ENCODE measurements at places on chromosomes 11 and 22. TPM values are rescaled to one million over a fixed set of nuclear protein-coding genes. Genes with fewer than 3 reads are reported as not detected.
A peak's percentile ranks its signal among the peaks of the same experiment; 100 is the strongest.

The RAC2 gene
- 783 TPM for polyA plus RNA-seq

The MYBPC3 gene
- polyA plus RNA-seq: not detected

The VSIG2 gene
- not detected for polyA plus RNA-seq

The CHORDC1 gene
- polyA plus RNA-seq: 19.7 TPM

The MPZL3 gene
- polyA plus RNA-seq: 1.5 TPM

The BIRC3 gene
- polyA plus RNA-seq: 181 TPM

The POU2AF2 gene
- not detected for polyA plus RNA-seq

- DNase-seq: no peak
- no peaks in the 10 kb centered on the region for H3K36me3 ChIP-seq
- peak overlapping the region; percentile 75 for H3K4me3 ChIP-seq
- H3K4me1 ChIP-seq: peaks cover 77% of the 10 kb centered on the region
Measured at GRCh38 chr22:41916745-41917358, 2.0 kb upstream of the SHISA8 start.

GRCh38 chr11:68326334-68327215 lies 14.2 kb downstream of the LRP5 start:
- H3K36me3 ChIP-seq: no peaks in the 10 kb centered on the region
- H3K4me1 ChIP-seq: peaks cover 33% of the 10 kb centered on the region
- H3K27me3 ChIP-seq: peaks cover 23% of the 10 kb centered on the region

DNA sequence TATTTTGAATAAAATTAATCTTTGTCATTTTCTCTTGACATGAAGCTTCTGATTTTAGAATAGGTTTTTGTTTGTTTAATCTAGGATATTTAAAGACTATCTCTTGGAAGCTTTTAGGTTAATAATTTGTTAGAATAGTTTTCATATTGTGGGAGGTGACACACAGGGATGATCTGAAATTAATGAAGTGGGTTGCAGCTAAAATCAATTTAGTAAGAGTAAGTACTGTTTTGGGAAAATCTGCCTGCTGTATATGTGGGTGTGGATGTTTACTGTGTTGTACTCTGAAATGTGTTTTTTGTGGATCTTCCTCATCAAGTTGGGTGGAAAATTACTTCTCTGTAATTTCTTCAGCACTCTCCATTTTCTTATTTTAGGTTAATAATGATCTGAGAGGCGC lies 67.3 kb downstream of the BID start:
- peak overlapping the region; percentile 65 for H3K4me3 ChIP-seq
- no peaks in the 10 kb centered on the region for H3K36me3 ChIP-seq
- peaks cover 10% of the 10 kb centered on the region for H3K4me1 ChIP-seq
- peak overlapping the region; percentile 70 for H3K27ac ChIP-seq

DNA sequence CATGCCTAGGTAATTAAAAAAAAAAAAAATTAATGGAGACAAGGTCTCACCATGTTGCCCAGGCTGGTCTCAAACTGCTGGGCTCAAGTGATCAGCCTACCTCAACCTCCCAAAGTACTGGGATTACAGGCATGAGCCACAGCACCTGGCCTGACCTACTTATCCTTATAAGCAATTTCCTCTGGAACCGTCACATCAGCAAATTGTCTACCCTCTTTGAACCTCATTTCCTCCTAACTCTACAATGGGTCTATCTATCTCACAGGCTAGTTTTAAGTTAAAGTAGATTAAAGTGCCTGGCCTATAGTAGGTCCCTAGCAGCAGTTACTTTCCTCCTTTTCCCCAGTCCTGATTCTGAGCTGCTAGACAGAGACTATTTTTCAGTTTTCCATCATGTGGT lies 43.5 kb downstream of the THAP12 start:
- H3K4me3 ChIP-seq: no peak overlapping the region
- DNase-seq: no peak
- H3K4me1 ChIP-seq: peaks cover 13% of the 10 kb centered on the region
- peaks cover 18% of the 10 kb centered on the region for H3K36me3 ChIP-seq
- H3K27ac ChIP-seq: no peak overlapping the region
- no peaks in the 10 kb centered on the region for H3K27me3 ChIP-seq

DNA sequence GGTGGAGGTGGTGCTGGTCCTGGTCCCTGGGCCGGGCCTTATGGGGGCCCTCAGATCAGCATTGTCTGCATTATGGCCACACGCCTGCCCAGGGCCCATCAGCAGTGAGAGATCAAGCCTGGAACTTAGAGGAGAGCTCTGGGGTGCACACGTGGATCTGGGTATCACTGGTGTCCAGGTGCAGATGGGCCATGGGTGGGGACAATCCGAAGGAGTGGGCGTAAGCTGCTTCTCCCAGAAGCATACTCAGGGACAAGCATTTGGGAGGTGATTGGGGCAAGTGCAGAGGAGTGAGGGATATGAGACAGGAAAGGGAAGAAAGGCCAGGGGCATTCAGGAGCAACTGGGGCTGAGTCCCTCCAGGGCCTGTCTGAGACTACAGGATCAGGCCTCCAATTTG lies 84.3 kb downstream of the CSNK2A3 start:
- no peak for DNase-seq
- peaks cover 10% of the 10 kb centered on the region for H3K27me3 ChIP-seq
- H3K36me3 ChIP-seq: no peaks in the 10 kb centered on the region
- no peaks in the 10 kb centered on the region for H3K4me1 ChIP-seq
- H3K27ac ChIP-seq: no peak overlapping the region

GRCh38 chr11:17547051-17547577 lies at the start of gene OTOG:
TSS of gene OTOG (plus strand) at chr11:17547259. CDS start at chr11:17547373, 114 bp downstream.
- DNase-seq: no peak
- peaks cover 51% of the 10 kb centered on the region for H3K27me3 ChIP-seq
- no peaks in the 10 kb centered on the region for H3K36me3 ChIP-seq

DNA sequence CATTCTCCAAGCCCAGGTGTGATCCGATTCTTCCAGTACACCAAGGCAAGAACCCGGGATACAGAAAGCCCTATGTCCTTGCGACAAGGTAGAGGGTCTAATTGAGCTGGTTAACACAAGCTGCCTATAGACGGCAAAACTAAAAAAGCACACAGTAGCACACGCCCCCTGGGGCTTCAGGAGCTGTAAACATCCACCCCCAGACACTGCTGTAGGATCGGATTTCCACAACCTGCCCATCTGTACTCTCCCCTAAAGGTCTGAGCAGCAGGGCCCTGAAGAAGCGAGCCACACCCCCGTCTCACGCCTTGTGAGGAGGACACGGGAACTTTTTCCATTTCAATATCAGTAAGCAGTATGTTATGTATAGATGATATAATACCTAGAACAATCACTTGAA lies 624.7 kb downstream of the BUD13 start:
- DNase-seq: no peak
- no peaks in the 10 kb centered on the region for H3K36me3 ChIP-seq
- peaks cover 8% of the 10 kb centered on the region for H3K27me3 ChIP-seq
- no peaks in the 10 kb centered on the region for H3K4me1 ChIP-seq
- no peak overlapping the region for H3K27ac ChIP-seq

DNA sequence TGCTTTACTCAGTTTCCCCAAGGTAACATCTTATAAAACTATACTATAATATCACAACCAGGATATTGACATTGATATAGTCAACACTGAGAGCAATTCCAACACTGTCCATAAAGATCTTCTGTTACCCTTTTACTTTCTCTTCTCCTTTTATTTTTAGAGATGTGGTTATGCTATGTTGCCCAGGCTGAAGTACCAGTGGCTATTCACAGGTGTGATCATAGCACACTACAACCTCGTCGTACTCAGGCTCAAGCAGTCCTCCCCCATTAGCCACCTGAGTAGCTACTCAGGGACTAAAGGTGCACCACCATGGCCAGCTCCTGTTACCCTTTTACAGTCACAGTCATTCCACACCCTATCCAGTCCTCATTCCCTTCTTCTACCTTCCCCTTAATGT lies 119.7 kb downstream of the CWF19L2 start:
- no peak overlapping the region for H3K4me3 ChIP-seq
- H3K36me3 ChIP-seq: peaks cover 10% of the 10 kb centered on the region
- peaks cover 23% of the 10 kb centered on the region for H3K4me1 ChIP-seq
- no peaks in the 10 kb centered on the region for H3K27me3 ChIP-seq
- peak overlapping the region; percentile 64 for H3K27ac ChIP-seq

- peak; percentile 83 for DNase-seq
- H3K4me1 ChIP-seq: peaks cover 52% of the 10 kb centered on the region
- H3K27ac ChIP-seq: no peak overlapping the region
- no peak overlapping the region for H3K4me3 ChIP-seq
Measured at GRCh38 chr11:57644748-57645688, 4.7 kb downstream of the YPEL4 start.

- no peak overlapping the region for H3K27ac ChIP-seq
- H3K27me3 ChIP-seq: no peaks in the 10 kb centered on the region
- peaks cover 4% of the 10 kb centered on the region for H3K4me1 ChIP-seq
- DNase-seq: peak; percentile 43
- peaks cover 14% of the 10 kb centered on the region for H3K36me3 ChIP-seq
- no peak overlapping the region for H3K4me3 ChIP-seq
Measured at GRCh38 chr11:90204832-90205646, 17.8 kb downstream of the CHORDC1 start.

- H3K36me3 ChIP-seq: no peaks in the 10 kb centered on the region
- no peak overlapping the region for H3K4me3 ChIP-seq
- no peak for DNase-seq
- peaks cover 4% of the 10 kb centered on the region for H3K27me3 ChIP-seq
- no peaks in the 10 kb centered on the region for H3K4me1 ChIP-seq
Measured at GRCh38 chr22:50138041-50138440, 32.5 kb upstream of the PANX2 start.

GRCh38 chr11:63488789-63489188 lies 2.2 kb downstream of the PLAAT5 start:
- H3K27me3 ChIP-seq: peaks cover 71% of the 10 kb centered on the region
- no peak overlapping the region for H3K27ac ChIP-seq
- no peak for DNase-seq
- no peak overlapping the region for H3K4me3 ChIP-seq

- DNase-seq: no peak
- H3K4me1 ChIP-seq: no peaks in the 10 kb centered on the region
- no peak overlapping the region for H3K4me3 ChIP-seq
- H3K27ac ChIP-seq: no peak overlapping the region
- H3K36me3 ChIP-seq: no peaks in the 10 kb centered on the region
Measured at GRCh38 chr22:23414727-23415489, 165.2 kb downstream of the IGLL1 start.

GRCh38 chr11:118277312-118277711 lies 13.2 kb upstream of the MPZL2 start:
- no peak overlapping the region for H3K27ac ChIP-seq
- no peak for DNase-seq
- peaks cover 37% of the 10 kb centered on the region for H3K27me3 ChIP-seq
- H3K36me3 ChIP-seq: no peaks in the 10 kb centered on the region
- peaks cover 11% of the 10 kb centered on the region for H3K4me1 ChIP-seq
- H3K4me3 ChIP-seq: no peak overlapping the region

DNA sequence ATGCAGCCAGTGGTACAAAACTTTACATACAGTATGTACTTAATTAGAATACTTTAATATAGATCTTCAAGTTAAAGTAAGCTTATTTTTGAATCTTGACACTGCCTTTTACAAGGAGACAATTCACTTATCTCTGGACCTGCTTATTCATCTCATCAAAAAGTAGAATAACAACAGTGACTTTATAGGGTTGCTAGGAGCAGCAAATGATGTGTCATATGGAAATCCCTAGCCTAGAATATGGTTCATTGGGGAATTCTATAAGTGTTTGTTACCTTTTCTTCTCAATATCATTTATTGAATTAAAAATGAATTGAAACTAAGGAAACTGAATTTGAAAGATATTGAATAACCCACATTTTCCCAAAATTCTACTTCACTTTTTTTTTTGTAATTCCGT lies 45.0 kb upstream of the FIBIN start:
- no peaks in the 10 kb centered on the region for H3K27me3 ChIP-seq
- no peak for DNase-seq
- no peaks in the 10 kb centered on the region for H3K36me3 ChIP-seq
- no peak overlapping the region for H3K27ac ChIP-seq
- no peak overlapping the region for H3K4me3 ChIP-seq

- peak overlapping the region; percentile 99 for H3K4me3 ChIP-seq
- peaks cover 4% of the 10 kb centered on the region for H3K36me3 ChIP-seq
- peak; percentile 67 for DNase-seq
- H3K27me3 ChIP-seq: no peaks in the 10 kb centered on the region
Measured at GRCh38 chr11:63985812-63986155, 454 bp upstream of the OTUB1 start.

DNA sequence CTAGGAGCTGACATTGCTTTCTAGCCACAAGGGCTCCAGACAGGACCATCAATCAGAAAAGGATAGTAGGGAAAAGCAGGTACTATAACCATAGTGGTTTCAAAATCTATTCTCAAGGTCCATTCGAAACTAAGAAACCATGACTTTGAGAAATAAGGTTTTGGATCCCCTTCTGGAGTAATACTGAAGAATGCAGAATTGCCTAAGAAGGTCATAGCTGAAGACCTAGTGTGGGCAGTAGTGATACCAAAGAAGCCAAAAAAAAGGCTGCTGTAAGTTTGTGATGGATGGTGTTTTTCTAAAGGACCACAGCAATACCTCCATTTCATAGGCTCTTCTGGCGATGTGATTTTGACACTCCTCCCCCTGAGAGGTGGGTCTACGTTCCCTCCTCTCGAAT lies 163.1 kb downstream of the MAML2 start:
- peak overlapping the region; percentile 50 for H3K27ac ChIP-seq
- no peaks in the 10 kb centered on the region for H3K36me3 ChIP-seq
- no peak overlapping the region for H3K4me3 ChIP-seq
- DNase-seq: no peak
- peaks cover 39% of the 10 kb centered on the region for H3K4me1 ChIP-seq

GRCh38 chr11:67731583-67731982 lies 57.2 kb upstream of the ALDH3B2 start:
- peak overlapping the region; percentile 71 for H3K4me3 ChIP-seq
- no peaks in the 10 kb centered on the region for H3K36me3 ChIP-seq
- peaks cover 35% of the 10 kb centered on the region for H3K27me3 ChIP-seq
- peaks cover 23% of the 10 kb centered on the region for H3K4me1 ChIP-seq
- no peak overlapping the region for H3K27ac ChIP-seq

DNA sequence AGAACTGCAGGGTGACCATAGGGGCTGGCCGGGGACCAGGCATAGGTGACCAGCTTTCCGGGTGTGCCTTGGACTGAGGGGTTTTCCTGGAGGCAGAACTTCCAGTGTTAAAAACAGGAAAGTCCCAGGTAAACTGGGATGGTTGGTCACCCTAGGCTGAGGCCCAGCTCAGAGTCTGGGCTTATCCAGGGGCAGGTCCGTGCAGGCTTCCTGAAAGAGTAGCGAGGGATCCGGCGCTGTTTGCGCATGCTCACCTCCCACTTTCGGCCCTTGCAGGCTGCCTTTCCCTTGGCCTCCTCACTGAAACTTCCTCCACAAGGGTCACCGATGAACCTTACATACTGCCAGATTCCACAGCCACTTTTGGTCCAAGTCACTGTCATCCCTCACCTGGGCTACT lies 119.8 kb upstream of the PLET1 start:
- H3K4me3 ChIP-seq: no peak overlapping the region
- H3K4me1 ChIP-seq: no peaks in the 10 kb centered on the region
- H3K27me3 ChIP-seq: peaks cover 9% of the 10 kb centered on the region
- H3K27ac ChIP-seq: no peak overlapping the region
- no peaks in the 10 kb centered on the region for H3K36me3 ChIP-seq
